ENCODE measurements at places on chromosomes 16 and 17.

- DNase-seq = peak; percentile 58
These were observed 500 bp upstream of the KAT7 start for GRCh38 chr17:49787884-49788477.

DNA sequence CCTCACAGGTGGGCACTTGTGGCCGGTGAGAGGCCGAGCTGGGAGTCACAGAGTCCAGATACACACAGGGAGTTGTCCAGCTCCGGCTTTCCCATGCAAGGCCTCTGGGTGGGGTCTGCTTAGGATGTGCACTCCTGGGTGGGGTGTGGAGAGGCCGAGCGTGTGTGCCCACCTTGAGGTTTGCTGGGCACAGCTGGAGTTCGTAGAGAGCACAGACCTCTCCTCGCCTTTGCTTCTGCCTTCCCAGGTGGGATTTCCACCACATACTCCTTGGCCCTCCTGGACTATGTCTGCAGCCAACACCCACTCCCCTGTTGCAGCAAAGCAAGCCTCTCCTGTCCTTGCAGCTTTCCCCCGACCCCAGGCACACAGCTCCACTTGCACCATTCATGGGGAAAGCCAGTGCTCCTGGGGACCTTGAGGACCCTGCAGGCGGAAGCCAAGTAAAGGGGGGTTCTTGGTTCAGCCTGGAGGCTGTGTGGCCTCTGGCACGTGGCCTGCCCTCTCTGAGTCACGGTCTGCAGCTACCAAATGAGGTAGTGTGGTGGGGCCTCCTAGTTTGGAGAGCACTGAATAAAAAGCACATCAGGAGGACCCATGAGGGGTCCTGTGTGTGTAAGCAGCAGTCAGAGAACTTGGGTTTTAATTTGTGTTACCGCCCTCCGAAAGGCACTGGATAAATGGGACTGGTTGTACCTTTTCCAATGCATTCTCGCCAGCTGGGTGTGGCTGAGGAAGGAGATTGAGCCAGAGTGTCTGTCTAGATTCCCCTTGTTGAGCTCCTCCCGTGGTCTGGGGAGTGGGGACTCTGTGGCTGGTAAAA, 31.5 kb downstream of the MPRIP start:
- DNase-seq = no peak

GRCh38 chr16:30699615-30700099, 686 bp downstream of the SRCAP start:
- DNase-seq = no peak

GRCh38 chr17:34920676-34921075, 40.6 kb downstream of the CCT6B start:
- DNase-seq = no peak

DNA sequence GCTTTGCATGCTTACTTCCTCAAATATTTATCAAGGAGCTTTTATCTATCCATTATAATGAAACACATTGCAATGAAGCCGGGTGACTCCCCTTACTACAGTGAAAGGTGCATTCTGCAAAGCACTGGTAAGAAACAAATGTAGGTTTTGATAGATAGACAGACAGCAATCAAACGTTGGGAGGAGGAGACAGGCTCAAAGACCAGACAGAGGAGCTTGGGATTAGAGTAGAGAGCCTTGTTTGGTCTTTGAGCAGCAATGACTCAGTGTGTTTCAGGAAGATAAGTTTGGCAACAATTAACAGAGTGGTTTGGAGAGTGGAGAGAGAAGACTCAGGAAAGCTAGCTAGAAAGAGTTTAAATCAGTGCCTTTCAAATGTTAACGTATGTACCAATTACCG, 68.8 kb downstream of the ZNF18 start:
- DNase-seq = no peak
